Cardiac muscle cell (in vitro differentiated cells and primary cell): ENCODE measurements at places on chromosomes 3 and 15.

DNA sequence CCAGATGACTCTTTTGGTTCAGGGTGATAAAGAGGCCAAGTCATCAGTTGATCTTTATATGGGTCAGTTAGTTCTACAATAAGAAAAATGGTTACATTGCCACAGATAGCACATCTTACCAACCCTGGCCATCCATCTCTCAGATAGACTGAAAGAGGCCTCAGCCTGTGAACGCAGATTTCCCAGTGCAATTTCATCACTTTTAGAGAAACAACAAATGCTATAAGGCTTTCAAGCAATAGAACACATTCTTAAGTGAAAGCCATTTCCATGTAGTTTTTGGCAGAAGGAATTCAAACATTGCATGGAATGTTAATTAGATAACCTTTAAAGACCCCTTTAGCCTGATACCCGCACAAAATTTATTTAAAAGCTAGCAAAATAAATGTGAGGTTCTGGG, 200.6 kb upstream of the ZBTB20 start:
- no peak for DNase-seq

DNA sequence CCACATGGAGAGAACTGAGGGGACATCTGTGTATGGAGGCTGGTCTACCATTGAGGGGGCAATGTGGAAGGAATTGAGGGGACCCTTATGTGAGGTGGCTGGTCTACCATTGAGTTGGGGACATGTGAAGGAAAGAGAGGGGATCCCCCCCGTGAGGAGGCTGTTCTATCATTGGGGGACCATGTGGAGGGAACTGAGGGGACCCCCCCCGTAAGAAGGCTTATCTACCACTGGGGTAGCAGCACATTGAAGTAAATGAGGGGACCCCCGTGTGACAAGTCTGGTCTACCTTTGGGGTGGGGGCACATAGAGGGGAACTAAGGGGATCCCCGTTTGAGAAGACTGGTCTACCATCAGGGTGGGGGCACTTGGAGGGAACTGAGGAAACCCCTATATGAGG, 158.0 kb downstream of the FBLN2 start:
- no peak for DNase-seq

GRCh38 chr15:40912478-40912877, 16.7 kb upstream of the DLL4 start:
- no peak for DNase-seq

DNA sequence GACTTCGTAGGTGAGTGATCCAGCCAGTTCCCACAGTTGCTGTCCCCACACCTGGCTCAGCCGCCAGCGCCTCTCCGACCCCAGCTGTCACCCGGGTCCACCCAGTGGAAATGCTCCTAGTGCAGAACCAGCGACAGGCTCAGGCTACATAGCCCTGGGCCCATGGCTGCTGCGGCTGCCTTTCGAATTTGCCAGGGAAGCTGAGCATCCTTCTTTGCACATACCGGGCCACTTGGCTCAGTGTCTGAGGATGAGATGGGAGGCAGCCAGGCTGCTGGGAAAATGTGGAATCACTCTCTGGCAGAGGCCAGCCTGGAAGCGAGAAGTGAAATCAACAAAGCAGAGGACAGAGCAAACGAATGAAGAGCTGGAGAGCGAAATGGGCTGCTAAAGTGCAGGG, 80.1 kb downstream of the ST8SIA2 start:
- no peak for DNase-seq
